ENCODE measurements at places on chromosomes 11 and 22. TPM values are rescaled to one million over a fixed set of nuclear protein-coding genes. Genes with fewer than 3 reads are reported as not detected.

The OR56A1 gene
- not detected for total RNA-seq

The WNT11 gene
- total RNA-seq: 23.4 TPM

The NCAM1 gene
- 10.1 TPM for total RNA-seq

The USP28 gene
- total RNA-seq: 17.9 TPM

The MMP3 gene
- total RNA-seq: not detected

The FBLN1 gene
- 97.0 TPM for total RNA-seq

The PNPLA3 gene
- total RNA-seq: 0.78 TPM

The LINC01488 gene
- not detected for total RNA-seq

The MOV10L1 gene
- 0.52 TPM for total RNA-seq

The SF3A1 gene
- 30.6 TPM for total RNA-seq

The CAPN1 gene
- 142 TPM for total RNA-seq

The C11orf86 gene
- not detected for total RNA-seq

The SLC25A18 gene
- total RNA-seq: 2.1 TPM

The PNPLA5 gene
- not detected for total RNA-seq

The SPCS2 gene
- total RNA-seq: 30.4 TPM

The DKK3 gene
- total RNA-seq: 25.9 TPM

The ACP2 gene
- total RNA-seq: 31.6 TPM

The OR5AS1 gene
- not detected for total RNA-seq

The FOLR2 gene
- total RNA-seq: 11.4 TPM

The BATF2 gene
- 20.8 TPM for total RNA-seq

Data from body of pancreas (tissue), 4 donors.